H7 (cell line): ENCODE measurements at places on chromosomes 1 and 21. TPM values are rescaled to one million over a fixed set of nuclear protein-coding genes. Genes with fewer than 3 reads are reported as not detected.

Gene GPR25
- total RNA-seq = not detected in 2 replicates

Gene PSRC1
- total RNA-seq = 112 and 141 TPM in 2 replicates

Gene COL9A2
- 17.6 and 23.8 TPM in 2 replicates for total RNA-seq

Gene CENPL
- 32.8 and 33.1 TPM in 2 replicates for total RNA-seq

Gene AMY1A
- total RNA-seq = not detected in 2 replicates

Gene SMPDL3B
- 8.6 and 14.8 TPM in 2 replicates for total RNA-seq

Gene CYP4B1
- 0.37 TPM in 1 of 2 replicates, not detected in the other for total RNA-seq

Gene C1orf56
- 4.7 and 5.9 TPM in 2 replicates for total RNA-seq

Gene HTR6
- 0.45 and 1.9 TPM in 2 replicates for total RNA-seq

Gene LRRC71
- not detected in 2 replicates for total RNA-seq

Gene TPTE
- total RNA-seq = not detected in 2 replicates

Gene DIO1
- 0.41 TPM in 1 of 2 replicates, not detected in the other for total RNA-seq

Gene HSPG2
- total RNA-seq = 43.5 and 49.2 TPM in 2 replicates

Gene DMRTA2
- total RNA-seq = 0.10 TPM in 1 of 2 replicates, not detected in the other

Gene LCE3D
- total RNA-seq = not detected in 2 replicates

Gene BLACAT1
- total RNA-seq = 6.7 and 9.0 TPM in 2 replicates

Gene AMY2B
- 2.7 and 3.0 TPM in 2 replicates for total RNA-seq
